NCI-H2107 (cell line): ENCODE measurements at places on chromosomes 2 and 18.

GRCh38 chr2:36701391-36701795 lies 4.9 kb downstream of the VIT start:
- no peak for DNase-seq

- DNase-seq: no peak
These were observed 66.3 kb downstream of the ZEB2 start for GRCh38 chr2:144453486-144454158.

- DNase-seq: no peak
These were observed 192.6 kb downstream of the SH3RF3 start for GRCh38 chr2:109321570-109321969.

- DNase-seq: no peak
These were observed 129.3 kb upstream of the HAAO start for GRCh38 chr2:42921721-42922120.

- no peak for DNase-seq
These were observed 40.6 kb upstream of the RNU4ATAC start for GRCh38 chr2:121489911-121490583.

DNA sequence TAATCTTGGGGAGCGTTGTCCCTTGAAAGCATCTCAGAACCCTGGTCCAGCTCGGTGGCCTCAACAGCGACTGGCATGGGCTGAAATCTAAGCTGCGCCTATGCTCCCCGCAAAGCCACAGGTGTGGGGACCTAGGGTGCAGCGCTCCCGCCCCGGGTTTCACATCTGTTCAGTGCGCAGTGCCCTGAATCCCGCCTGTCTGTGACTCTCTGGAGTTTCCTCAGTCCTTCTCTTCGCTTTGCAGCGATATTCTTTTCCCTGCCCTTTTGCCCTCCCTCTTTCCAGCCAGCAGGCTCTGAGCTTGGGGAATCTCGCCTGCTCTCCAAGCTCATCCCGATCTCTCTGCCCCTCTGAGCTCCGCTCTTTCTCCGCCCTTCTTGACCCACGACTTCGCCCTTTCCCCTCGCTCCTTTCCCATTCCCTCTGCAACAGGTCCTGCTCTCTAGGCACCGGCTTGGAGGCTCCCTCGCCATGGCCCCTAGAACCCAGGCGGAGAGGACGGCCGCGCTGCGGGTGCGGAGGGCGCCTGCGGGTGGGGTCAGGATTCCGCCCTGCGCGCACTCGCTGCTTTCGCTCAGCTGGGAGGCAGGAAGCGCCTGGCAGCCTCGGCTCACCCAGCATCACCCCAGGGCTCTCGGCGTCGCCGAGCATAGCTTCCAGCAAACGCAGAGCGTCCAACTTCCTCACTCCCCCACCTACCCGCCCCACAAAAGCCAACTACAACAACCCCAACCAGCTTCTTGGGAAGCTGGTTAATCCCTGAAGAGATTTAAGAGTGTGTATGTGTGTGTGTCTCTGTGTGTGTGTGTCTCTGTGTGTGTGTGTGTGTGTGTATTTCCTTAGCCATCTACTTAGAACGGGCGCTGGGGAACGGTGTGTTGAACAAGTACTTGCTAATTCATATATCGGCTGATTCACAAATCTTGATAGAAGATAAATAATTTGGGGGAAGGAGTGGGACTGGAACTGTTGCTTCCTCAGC lies 1.1 kb downstream of the GRP start:
- peak; percentile 40 for DNase-seq
